ENCODE measurements at places on chromosomes 2 and 18. TPM values are rescaled to one million over a fixed set of nuclear protein-coding genes. Genes with fewer than 3 reads are reported as not detected.
A peak's percentile ranks its signal among the peaks of the same experiment; 100 is the strongest.

The ZRANB3 gene
- 3.5 TPM for total RNA-seq

DNA sequence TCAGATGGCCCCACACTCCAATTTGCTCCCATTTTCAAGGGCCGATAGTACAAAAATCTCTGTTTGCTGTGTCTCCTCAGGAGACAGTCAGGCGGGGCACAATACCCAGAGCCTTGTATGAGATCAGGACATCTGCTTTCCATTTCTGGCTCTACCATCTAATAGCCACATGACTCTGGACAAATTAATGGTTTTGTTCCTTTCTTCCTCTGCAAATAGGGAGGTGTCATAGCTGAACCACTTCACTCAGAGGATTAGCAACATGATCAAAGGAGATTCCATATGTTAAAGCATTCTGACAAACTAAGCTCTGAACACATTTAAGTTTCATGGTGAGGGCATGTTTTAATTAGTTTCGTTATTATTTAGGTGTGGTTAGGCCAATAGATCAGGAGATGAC is 602.1 kb upstream of the SYT4 start:
- no peaks in the 10 kb centered on the region for H3K4me1 ChIP-seq
- DNase-seq = no peak
- H3K27me3 ChIP-seq = no peaks in the 10 kb centered on the region
- H3K36me3 ChIP-seq = no peaks in the 10 kb centered on the region

The GALNT3 gene
- total RNA-seq = 37.7 TPM

GRCh38 chr2:117980783-117981676 is 32.8 kb downstream of the CCDC93 start:
- DNase-seq = no peak
- H3K27me3 ChIP-seq = no peaks in the 10 kb centered on the region
- peaks cover 3% of the 10 kb centered on the region for H3K4me1 ChIP-seq
- H3K4me3 ChIP-seq = no peak overlapping the region

DNA sequence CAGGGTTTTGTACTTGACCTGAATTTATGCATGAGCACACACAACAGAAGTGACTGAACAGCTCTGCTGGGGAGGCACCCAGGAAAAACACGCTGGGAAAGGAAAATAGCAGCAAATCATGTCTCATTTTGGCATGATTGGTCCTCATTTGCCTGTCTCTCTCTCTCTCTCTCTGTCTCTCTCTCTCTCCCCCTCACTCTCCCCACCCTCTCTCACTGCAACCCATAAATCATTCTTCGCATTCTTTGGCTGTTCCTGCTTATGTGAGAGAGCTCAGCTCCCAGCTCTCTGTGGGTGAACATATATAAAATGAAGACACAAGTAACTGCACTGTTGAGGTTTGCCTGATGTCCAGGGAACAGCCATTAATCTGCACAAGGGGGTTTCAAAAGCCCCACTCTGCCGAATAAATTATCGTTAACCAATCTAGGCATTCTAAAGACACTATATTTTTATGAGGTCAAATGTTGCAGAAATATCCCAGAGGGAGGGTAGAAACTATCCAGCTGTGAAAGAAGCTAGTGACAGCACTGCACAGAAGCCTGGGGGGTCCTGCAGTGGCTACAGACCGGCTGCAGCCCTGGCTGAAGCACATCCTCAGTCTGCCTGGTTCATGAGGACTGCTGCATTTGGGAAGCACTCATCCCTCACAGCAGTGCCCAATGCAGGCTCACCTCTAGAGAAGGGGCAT is 260.3 kb downstream of the AFF3 start:
- no peak overlapping the region for H3K4me3 ChIP-seq
- H3K4me1 ChIP-seq = peaks cover 6% of the 10 kb centered on the region
- H3K36me3 ChIP-seq = no peaks in the 10 kb centered on the region
- DNase-seq = peak; percentile 80
- H3K27ac ChIP-seq = no peak overlapping the region
- H3K27me3 ChIP-seq = no peaks in the 10 kb centered on the region

DNA sequence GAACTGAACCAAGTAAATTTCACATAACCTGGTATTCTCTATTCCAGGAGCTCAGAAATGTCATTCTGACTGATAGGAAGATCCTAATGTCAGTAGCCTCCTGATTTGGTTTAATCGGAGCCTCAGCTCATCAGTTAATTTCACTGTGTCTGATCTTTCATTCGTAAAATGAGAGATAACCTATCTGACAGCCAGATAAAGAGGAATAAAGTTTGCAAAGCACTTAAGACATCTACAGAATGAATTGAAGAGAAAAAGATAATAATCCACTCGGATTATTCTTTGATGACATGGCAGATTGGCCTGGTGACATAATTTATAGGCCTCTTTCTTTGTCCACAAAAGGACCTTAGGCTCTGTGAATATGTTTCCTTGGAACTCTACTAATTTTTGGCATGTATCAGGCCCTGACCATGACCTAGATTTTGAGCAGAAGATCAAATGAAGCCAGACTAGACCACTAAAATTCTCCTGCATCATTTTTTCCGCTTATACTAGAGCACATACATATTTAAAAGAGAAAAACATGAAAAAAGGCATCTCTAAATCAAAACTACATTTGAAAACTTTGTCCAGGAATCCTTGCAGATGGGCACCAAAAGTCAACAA is 312.4 kb downstream of the MTX2 start:
- no peaks in the 10 kb centered on the region for H3K36me3 ChIP-seq
- no peaks in the 10 kb centered on the region for H3K4me1 ChIP-seq
- H3K27me3 ChIP-seq = no peaks in the 10 kb centered on the region
- H3K4me3 ChIP-seq = no peak overlapping the region

Data from left lung (tissue), 14 donors.